NCI-H69 (cell line): ENCODE measurements at places on chromosomes 1 and 21.
A peak's percentile ranks its signal among the peaks of the same experiment; 100 is the strongest.

DNA sequence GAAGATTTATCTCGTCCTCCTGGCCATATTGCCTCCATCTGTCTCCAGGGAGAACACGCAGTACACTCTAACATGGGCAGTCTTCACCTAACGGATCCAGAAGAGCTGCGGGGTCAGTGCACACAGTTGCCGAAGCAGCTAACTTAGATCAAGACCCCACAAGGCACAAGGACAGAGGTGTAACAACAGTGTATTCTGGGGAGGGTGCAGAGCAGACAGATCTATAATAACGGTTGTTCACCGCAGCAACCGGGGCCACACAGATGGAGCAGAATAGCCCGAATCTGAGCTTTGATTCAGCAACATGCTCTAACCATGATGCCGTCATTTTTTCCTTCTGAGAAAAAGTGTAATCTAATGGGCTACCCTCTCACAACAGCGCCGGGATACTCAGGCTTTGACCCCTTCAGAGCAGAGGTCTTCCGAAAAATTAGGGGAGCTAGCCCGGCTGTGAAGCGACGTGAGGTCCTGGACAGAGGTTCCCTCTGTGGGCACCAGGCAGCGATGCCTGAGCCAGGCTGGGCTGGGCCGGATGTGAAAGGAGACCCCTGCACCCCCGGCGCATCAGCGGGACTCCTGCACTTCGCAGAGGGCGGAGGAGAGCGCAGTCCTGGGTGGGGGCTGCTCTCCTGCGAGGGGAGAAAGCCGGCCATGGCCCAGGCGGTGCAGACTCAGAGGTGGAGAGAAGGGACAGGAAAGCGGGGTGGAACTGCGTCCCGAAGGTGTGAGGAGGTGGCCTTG is 57.5 kb downstream of the BCL9 start:
- DNase-seq = peak; percentile 77

- peak; percentile 9 for DNase-seq
These were observed 112.9 kb downstream of the LRRC40 start for GRCh38 chr1:70092526-70092925.

DNA sequence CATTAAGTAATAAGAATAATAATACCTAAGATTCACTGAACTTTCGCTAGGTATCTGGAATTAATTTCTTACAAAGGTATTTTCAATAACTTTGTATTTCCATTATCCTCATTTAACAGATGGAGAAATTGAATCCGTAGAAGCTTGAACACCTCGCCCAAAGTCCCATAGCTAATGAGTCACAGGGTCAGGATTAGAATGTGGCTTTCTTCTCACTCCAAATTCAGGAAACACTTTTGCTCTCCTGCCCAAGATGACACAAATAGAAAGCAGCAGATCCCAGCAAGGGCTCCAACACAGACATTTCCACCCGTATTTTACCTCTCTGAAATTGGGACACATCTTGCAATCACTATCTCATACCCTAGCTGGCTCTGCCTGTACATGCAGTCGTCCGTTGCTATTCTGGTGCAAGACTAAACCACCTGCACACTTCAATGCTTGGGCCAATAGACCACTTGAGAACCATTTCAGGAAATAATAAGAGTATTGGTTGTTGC is 125.9 kb upstream of the GREM2 start:
- no peak for DNase-seq

GRCh38 chr1:23693599-23693998 is 2.0 kb downstream of the RPL11 start:
- DNase-seq = no peak

GRCh38 chr1:92037400-92037799 is 7.6 kb downstream of the EPHX4 start:
- DNase-seq = no peak

- no peak for DNase-seq
These were observed 27.8 kb downstream of the COL18A1 start for GRCh38 chr21:45432575-45433255.

- no peak for DNase-seq
These were observed 232.5 kb downstream of the NCAM2 start for GRCh38 chr21:21230672-21231071.

DNA sequence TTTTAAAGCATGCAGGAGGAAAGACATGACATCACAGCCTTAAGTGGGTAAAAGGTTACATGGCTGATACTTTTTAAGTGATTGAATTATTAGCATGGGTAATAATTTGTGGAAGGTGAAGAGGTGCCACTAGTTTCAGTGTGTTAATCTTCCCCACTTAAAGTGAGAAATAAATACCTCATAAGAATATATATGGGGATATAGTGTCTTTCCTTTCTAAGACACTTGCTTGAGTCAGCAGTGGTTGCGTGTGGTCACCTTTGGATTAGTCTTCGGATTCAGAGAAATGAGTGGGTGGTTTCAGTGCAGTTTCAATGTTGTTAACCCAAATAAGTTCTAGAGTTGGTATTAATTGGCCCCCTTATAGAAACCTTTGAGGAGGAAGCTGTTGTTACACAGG is 94.1 kb downstream of the ADGRL2 start:
- no peak for DNase-seq

- no peak for DNase-seq
These were observed 46.4 kb upstream of the RGS21 start for GRCh38 chr1:192270398-192270797.

DNA sequence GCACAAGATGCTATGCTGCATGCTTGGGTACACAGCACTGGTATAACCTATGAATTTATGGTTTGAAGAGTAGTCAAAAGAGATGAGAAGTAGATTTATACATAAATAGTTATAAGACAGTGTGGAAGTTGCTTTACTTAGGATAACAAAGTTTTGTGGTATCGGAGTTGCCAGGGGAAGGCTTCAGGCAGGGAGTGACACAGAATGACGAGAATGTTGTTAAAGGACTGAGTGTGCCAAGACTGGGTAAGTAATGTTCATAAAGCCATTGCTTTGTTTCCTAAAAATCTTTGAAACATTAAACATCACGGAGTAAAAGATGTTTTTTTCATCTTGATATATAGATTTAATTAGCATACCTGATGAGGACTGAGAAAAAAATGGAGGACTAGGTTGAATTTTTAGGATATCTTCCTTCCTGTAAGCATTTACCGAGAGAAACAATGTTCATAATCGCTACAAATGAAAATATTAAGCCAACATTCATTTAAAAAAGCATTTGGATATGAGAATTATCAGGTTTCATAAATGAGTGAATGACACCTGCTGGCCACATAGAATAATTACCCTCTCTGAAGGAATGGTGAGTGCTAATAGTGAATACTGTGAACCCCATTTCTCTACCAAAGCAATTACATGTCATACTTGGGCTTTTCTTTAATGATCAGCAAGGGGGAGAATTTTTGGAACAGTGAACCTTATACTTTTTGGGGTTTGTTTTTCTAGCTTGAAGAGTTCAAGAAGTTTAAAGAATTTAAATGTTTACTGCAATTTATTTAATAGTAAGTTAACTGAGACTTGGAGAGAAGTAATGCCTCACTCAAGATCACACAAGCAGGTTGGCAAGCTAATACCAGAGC is 28.4 kb downstream of the EXTL2 start:
- peak; percentile 52 for DNase-seq

DNA sequence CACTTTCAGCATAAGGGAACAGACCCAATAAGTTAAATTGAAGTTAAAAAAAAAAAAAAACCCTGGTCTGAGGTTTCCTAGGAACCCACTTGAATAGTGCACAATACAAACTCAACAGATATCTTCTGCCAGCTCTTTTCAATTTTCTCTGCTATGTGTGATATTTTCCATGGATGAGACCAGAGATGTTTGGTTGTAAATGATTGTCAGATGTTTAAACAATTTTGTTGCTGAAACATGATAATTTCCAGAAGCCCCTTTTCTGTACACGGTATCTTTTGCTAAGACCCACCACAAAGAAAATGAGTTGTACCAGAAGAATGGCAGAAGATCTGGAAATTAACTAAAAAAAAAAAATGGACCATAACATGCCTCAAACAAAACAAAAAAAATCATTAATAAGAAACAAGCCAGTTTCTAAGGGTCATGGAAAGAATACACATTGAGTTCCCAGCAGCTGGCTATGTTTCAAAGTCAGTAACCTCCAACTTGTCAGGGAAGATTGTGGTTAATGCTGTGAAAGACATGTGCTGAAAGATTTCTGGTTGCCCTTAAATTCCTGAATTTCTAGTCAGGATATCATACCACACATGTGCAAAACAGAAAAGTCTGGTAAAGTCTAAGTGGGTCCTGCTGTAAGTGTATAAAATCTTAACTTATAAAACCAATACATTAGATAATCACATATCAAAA is 35.6 kb upstream of the MGST3 start:
- DNase-seq = peak; percentile 38

DNA sequence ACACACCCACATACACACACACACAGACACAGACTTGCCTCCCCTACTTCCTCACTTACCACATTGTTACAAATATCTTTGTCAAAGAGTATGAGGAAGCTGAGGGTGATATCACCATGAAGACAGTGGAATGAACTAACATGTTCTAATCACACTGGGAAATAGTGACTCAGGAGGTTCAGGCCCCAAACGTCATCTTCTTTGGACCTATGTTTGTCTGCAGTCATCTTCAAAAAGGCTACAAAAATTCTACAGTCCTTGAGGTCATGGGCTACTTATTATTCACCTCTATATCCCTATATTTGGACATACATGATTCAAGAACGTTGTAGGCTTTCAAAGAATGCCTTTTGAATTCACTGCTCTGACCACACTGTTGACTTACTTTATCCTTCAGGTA is 2.1 kb upstream of the LCE2C start:
- no peak for DNase-seq

DNA sequence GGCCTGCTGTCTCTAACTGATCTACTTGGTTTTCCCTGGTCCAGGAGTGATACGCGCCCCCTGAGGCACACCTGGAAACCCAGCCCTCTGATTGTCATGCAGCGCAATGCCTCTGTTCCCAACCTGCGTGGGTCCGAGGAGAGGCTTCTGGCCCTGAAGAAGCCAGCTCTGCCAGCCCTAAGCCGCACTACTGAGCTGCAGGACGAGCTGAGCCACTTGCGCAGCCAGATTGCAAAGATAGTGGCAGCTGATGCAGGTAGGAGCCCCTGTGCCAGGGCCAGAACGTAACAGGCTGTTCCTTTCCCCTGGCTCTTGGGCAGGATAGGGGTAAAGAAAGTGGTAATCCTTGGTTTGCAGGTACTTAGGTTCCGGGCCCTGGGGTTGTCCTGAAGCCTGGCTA is 6.8 kb downstream of the MTFR1L start:
- DNase-seq = no peak

DNA sequence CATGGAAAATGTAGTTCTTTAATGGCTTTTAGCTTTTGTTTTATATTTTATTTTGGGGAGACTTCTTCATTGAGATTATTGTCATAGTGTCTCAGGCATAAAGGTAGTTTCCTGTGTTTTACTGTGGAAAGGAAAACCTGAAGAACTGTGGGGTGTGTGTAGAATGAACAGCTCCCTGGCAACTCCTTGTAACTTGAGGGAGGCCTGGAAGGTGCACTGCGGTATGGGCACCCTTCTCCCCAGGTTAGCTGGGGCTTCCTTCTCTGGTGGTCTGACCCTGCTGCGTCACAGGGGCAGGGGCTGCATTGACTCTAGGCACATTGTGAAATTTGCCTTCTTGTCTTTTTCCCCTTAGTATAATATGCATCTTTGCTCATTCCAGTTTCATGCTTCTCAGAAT is 1.7 kb downstream of the ATP1B1 start:
- DNase-seq = peak; percentile 38

- peak; percentile 27 for DNase-seq
These were observed 555.4 kb upstream of the NEGR1 start for GRCh38 chr1:72837781-72838180.

GRCh38 chr1:90614872-90615271 is 102.2 kb downstream of the BARHL2 start:
- peak; percentile 9 for DNase-seq

GRCh38 chr21:15023776-15024175 is 41.0 kb downstream of the NRIP1 start:
- DNase-seq = no peak

GRCh38 chr1:205563927-205564441 is 59.5 kb downstream of the CDK18 start:
- peak; percentile 91 for DNase-seq

GRCh38 chr1:67214420-67215174 is 48.3 kb downstream of the IL23R start:
- DNase-seq = peak; percentile 9

DNA sequence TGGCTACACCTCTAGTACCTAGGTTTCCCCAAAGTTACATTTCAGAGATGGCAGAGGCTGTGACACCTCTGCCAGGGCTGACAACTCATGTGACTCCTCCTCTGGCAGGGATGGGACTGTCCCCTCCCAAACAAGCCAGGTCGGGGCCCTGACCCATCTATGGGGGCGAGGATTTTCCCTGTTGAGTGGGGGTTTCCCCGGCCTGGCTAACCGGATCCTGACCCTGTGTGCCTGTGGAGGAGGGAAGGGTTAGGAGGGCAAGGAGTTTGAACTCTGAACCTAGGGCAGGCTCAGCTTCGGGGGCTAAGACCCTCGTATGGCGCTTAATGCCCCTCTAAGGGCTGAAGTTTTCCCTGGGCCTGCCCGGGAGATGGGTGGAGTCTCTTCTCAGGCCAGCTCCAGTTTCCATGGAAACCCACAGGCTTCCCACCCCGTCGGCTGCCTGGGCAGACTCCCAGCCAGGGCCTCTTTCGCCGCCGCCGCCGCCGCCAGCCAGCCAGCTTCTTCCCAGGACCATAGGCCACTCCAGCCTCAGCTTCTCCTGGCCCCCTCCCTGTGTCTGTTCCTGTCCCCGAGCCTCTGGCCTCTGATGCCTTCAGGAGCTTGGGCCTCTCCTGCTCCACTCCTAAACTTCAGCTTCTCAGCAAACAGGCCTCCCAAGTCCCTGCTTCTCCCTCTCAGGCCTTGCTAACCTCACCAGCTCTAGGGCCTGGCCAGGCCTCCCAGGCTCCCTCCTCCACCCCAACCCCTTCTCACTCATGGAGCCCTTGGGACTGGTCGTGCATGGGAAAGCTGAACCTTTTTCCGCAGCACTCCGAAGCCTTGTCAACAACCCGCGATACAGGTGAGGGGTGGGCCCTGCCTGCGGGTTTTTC is at the start of gene BTBD19:
TSS of gene BTBD19 (plus strand) at position 461 of the 875 bp plus-strand sequence. CDS start at position 759, 298 bp downstream.
- DNase-seq = no peak

DNA sequence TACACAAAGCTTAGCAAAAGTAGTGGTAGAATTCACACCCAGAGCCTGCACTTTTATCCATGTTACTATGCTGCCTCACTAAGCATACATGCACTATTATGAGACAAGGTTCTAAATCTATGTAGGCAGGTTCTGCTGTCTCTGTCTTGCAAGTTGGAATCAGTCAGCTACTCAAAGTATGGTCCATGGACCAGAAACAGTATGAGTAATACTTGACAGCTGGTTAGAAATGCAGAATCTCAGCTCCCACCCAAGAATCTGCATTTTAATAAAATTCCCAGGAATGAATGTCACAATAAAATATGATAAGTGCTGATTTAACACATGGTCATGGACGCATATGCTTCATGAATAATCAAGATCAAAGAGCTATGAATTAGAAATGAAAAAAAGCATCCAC is 50.5 kb downstream of the DSCAM start:
- no peak for DNase-seq

GRCh38 chr1:200474633-200475032 is 64.8 kb upstream of the ZNF281 start:
- no peak for DNase-seq

- no peak for DNase-seq
These were observed 34.3 kb downstream of the PIK3R3 start for GRCh38 chr1:46098027-46098712.

- peak; percentile 43 for DNase-seq
These were observed 251.7 kb downstream of the BRINP3 start for GRCh38 chr1:190226006-190226405.

- peak; percentile 70 for DNase-seq
These were observed 44.7 kb upstream of the CASZ1 start for GRCh38 chr1:10841118-10841517.
